ENCODE measurements at places on chromosomes 1 and 21.

- no peak for DNase-seq
Measured at GRCh38 chr1:192349314-192349713, 32.5 kb downstream of the RGS21 start.

GRCh38 chr1:101219924-101220870, 16.6 kb upstream of the S1PR1 start:
- DNase-seq, result no peak

GRCh38 chr1:175794586-175794985, 51.2 kb upstream of the TNR start:
- no peak for DNase-seq

- DNase-seq, result no peak
Measured at GRCh38 chr1:181018901-181019681, 3.6 kb downstream of the STX6 start.

DNA sequence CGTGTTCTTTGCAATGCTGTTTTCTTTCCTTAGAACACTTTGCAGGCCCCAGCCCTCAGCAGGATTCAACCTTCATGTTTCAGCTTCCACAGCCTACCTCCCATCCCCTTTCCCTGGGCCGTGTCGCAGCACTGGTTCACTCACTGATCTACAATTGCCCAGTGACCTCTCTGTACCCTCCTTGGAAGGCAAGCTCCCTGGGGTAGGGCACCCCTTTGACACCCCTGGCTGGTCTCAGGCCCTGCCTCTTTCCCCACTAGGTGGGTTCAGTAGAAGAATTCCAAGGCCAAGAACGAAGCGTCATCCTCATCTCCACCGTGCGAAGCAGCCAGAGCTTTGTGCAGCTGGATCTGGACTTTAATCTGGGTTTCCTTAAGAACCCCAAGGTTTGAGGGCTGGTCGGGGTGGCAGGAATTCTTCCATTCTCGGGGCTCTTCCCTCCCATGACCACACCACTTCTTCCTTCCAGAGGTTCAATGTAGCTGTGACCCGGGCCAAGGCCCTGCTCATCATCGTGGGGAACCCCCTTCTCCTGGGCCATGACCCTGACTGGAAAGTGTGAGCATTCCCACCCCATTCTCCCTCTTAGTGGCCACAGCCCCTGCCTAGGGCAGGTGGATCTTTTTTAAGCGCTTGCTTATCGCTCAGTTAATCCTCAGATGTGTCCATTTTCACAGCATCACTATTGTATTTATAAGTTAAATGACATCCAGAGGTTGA, 7.3 kb downstream of the RHOC start:
- no peak for DNase-seq

- peak; percentile 15 for DNase-seq
Measured at GRCh38 chr1:165218731-165219130, 137.8 kb downstream of the LMX1A start.

GRCh38 chr1:205047764-205048231, 4.8 kb downstream of the CNTN2 start:
- DNase-seq, result no peak
